Omental fat pad (tissue), 4 donors: ENCODE measurements at places on chromosomes 7 and 10.

- DNase-seq = no peak
These were observed 46.3 kb downstream of the CNNM1 start for GRCh38 chr10:99375426-99375825.

DNA sequence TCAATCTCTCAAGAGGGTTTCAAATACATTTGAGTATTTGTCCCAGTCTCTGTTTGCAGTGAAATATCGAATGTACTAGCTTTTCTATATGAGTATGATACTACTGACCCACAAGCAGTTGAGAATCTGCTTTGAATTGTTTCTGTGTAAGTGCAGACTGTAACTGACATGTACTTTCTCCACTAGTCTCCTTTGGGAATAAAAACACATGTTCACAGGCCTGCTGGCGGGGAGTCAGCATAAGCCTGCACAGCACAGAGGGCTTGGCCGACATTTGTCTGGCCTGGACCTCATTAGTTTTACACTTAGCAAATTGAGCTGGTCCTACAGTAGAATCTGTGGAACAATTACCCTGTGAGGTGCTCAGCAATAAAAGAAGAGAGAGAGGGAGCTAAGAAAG is 72.6 kb downstream of the ITGB8 start:
- no peak for DNase-seq

GRCh38 chr7:99473315-99473596 is 566 bp downstream of the ZNF789 start:
- DNase-seq = no peak

DNA sequence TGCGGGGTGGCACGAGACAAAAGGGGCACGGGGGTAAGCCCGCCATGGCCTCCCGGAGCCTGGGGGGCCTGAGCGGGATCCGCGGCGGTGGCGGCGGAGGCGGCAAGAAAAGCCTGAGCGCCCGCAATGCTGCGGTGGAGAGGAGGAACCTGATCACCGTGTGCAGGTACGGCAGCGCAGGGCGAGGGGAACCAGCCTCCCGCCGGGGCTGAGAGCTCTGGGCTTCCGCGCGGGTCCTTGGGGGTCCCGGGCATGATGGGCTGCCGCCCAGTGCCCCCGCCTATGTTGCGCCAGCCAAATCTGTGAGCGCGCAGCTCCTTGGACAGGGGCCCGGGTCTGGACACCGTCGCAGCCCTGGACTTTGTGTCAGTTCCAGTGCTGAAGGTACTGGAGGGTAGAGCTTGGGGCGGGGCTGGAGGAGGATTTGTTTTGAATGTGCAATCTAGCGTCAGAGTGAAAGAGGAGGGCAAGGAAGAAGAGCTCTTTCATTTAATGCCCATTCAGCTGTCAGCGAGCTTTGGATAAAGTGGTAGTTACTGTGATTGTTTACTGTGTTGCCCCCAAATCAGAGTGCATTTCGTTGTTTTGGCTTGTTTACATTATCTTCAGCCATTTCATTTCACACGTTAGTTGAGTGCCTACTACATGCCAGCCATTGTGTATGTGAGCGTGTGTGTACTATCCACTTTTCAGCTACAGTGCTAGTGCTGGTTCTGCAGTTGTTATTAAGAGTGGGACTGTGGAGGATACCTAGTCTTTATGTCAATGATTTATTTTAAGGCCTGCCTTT is 777 bp downstream of the RUNDC3B start:
- no peak for DNase-seq

DNA sequence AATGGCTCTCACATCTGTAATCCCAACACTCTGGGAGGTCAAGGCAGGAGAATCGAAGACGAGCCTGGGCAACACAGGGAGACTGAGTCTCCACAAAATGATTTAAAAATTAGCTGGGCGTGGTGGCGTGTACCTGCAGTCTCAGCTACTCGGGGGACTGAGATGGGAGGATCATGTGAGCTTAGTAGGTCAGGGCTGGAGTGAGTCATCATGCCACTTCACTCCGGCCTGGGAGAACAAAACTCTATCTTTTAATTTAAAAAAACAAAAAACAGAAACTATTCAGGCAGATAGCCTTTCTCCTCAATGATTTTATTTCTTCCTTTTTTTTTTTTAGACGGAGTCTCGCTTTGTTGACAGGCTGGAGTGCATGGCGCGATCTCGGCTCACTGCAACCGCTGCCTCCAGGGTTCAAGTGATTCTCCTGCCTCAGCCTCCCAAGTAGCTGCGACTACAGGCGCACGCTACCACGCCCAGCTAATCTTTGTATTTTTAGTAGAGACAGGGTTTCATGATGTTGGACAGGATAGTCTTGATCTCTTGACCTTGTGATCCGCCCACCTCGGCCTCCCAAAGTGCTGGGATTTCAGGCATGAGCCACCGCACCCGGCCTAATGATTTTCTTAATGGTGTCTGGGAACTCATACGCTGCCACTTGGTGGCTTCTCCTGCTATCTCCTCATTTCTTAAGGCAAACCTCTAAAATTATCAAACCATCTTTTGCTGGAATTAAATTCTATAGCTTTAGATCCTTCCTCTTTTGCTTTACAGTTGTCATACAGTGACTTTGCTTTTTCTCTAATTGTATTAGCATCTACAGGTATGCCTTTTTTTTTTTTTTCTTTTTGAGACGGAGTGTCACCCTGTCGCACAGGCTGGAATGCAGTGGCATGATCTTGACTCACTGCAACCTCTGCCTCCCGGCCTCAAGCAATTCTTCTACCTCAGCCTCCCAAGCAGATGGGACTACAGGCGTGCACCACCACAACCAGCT is 22.9 kb downstream of the SRPK2 start:
- DNase-seq = no peak

- DNase-seq = no peak
These were observed 8.0 kb downstream of the SKAP2 start for GRCh38 chr7:26856176-26856985.

DNA sequence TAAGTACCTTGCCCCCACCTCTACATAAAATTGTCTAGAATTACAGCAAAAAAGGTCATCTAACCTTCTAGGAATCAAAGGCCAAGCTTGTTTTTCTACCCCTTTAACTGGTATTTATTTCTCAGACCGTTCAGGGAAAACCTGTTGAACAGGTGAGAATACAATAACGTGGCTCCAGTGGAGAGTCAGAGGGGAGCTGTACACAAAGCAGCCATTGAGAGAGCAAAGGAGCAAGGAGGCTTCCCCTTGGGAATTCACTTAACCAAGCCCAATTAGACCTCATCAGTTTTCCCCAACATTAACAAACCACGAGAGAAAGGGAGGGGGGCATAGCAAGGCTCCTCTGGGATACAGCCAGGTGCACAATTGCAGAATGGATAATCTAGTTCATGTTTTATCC is 101.9 kb downstream of the ELMO1 start:
- DNase-seq = no peak

- DNase-seq = no peak
These were observed 652.3 kb upstream of the MGMT start for GRCh38 chr10:128814782-128815181.

DNA sequence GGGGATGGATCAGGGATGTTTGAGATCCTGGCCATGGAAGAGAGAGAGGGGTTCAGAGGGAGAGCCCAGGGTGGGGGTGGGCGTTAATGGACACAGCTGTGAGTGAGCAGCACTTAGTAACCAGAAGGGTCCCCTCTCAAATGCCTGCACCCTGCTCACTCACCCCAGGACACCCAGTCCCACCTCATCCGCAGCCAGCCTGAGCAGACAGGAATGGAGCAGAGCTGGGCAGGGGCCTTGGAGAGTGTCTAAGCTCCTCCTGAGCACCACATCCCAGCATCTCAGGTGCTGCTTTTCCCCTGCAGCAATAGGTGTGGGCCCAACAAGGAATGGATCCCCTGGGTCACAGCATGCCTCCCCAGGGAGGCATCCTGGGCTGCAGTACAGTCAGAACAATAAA is 5.3 kb downstream of the FAM24A start:
- DNase-seq = no peak

- DNase-seq = no peak
These were observed 335.1 kb upstream of the SEMA3A start for GRCh38 chr7:84529480-84530205.

DNA sequence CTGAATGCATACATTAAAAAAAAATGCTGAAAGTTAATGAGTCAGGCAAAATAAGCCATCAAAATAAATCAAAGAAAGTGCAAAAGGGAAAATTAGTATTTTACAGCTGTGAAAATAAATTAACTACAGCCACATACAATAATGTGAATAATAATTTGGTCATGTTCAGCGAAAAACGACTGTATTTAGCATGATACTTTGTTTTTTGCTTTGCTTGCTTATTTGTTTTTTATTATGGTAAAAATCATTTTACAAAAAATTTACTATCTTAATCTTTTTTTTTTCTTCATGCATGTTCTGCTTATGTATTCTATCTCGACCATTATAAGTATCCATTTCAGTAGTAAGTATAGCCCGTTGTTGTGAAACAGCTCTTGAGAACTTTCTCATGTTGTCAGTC is 77.1 kb downstream of the RAB18 start:
- DNase-seq = no peak

GRCh38 chr10:127815147-127815546 is 77.6 kb downstream of the CLRN3 start:
- DNase-seq = no peak

GRCh38 chr10:31648966-31649365 is 279.7 kb downstream of the ARHGAP12 start:
- no peak for DNase-seq

- no peak for DNase-seq
These were observed 42.1 kb downstream of the WBP1L start for GRCh38 chr10:102785818-102786217.

- DNase-seq = no peak
These were observed 176.1 kb downstream of the SH3PXD2A start for GRCh38 chr10:103679096-103679790.

GRCh38 chr7:28793381-28794085 is 164.6 kb downstream of the TRIL start:
- no peak for DNase-seq

GRCh38 chr7:134782121-134782623 is 2.7 kb downstream of the CALD1 start:
- no peak for DNase-seq

DNA sequence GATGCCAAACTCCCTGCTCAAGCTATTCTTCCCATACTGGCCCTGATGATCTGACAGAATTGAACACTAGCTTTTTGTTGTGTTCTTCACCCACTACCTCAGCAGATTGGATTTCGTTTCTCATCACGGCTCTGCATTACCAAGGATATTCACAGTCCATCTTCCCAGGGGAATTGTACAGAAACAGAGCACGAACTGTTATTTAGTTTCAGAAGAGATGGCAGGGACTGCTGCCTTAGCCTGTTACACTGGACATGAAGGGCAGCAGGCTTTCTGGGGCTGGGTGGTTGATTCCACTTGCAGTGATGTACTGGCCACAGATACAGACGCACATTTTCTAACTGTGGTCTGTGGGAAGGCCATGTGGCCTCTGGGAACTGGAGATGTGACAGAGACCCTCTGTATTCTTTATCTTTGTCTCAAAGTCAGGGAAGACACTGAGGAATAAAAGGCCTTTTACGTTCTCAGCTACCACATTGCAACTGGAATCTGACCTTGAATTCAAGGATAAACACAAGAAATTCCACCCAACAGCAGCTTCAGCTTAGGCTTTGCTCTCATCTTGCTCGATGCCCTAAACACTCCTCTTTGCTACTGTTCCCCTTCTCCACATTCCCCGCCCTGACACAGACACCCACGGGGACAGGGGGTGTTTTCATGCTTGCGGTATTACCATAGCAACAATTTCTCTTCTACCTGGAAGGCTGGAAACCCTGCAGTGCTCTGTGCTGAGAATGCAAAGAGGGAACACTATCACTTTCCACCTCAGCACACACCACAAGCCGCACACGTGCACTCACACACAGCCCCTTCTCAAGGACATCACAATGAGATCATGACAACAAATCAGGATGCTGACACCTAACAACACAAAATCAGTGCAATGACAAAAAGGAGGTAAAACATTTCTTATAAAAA is 81.7 kb downstream of the RNF216 start:
- no peak for DNase-seq

DNA sequence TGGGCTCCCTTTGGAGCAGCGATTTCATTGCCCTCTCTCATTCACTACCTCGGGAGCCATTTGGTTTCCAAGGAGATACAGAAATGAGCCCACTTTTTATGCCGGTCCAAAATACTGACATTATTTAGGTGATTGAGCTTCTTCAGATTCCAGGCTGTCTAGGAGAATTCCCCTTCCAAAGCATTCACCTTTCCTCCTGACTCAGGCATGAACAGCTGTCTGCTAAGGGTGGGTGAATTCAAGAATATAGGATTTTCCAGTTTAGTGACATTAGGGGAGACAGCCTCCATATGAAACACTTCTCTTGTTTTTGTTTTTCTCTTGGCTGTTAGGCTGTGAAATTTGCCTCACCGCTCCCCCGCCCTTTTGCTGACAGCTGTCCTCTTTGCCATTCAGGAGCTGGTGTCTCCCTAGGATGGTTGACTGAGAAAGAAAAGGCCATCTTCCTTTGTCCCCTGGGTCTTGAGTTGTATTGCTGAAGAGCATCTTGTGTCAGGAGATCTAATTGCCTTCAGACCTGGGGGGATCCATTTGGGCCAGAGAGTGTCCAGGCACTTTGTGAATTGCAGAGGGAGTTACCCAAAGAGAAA is 56.7 kb downstream of the LRRC4 start:
- DNase-seq = no peak

GRCh38 chr10:77866598-77866997 is 60.0 kb downstream of the DLG5 start:
- DNase-seq = no peak

GRCh38 chr7:2737771-2738540 is 50.0 kb downstream of the AMZ1 start:
- no peak for DNase-seq

DNA sequence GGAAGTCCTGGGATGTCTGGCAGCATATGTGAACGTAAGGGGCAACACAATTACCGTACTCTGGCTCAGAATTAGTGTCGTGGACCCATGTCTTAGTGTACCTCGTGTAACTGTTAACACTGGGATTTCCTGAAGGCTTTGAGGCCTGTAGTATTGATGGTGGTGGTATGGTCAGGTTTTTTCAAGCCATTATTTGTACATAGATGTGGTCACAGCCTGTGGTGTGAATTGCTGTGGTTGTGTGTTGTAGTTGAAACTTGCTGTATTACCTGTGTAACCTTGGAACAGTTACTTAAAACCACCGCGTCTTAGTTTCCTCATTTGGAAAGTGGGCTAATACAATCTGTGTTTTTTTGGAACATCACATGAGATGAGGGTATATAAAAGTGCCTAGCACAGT is 5.3 kb downstream of the EXOC4 start:
- no peak for DNase-seq

- no peak for DNase-seq
These were observed 638.1 kb upstream of the CNTNAP2 start for GRCh38 chr7:145478541-145478940.

DNA sequence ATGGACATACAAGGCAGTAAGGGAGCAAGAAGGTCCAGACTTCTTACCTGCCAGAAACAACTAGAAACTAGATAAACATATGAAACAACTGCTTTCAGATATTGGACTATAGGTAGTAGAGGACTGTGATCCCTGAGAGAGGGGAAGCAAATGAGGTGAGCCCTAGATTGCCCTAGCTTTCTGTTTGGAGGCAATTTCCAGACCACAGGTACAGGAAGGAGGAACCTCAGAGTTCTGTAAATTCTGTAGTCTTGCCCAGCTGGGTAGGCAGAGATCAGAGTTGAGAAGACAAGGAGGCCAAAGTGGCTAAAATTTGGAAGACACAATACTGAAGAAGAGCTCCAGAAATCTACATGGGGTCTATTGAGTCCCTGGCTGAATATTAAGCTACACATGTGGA is 21.0 kb downstream of the CDK6 start:
- DNase-seq = no peak
